Fibroblast of villous mesenchyme (primary cell): ENCODE measurements at places on chromosomes 2 and 18. TPM values are rescaled to one million over a fixed set of nuclear protein-coding genes. Genes with fewer than 3 reads are reported as not detected.

DNA sequence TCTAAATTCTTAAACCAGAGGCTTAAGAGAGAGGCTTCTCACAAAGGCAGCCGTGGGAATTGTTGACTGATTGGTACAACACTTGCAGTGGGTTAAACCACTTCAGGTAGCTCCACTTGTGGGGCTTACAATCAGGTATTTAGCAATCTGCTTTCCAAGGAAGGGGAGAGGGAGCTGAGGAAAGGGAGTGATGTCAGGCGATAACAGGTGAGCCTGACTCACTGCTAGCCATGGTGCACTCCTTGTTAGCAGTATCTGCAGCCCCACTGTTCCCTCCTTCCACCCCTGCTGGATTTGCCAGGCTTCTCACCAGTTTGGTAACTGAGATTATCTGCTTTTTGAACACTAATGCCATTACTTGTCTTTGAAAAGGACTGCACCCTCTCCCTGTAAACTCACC is 1056.7 kb upstream of the FANCL start:
- DNase-seq: no peak

GRCh38 chr2:127012868-127013267 is 94.1 kb downstream of the BIN1 start:
- DNase-seq: no peak

Gene ABCG8
- not detected in 2 replicates for total RNA-seq

Gene GPAT2
- 1.9 and 3.5 TPM in 2 replicates for total RNA-seq

Gene SCN3A
- total RNA-seq: under 0.01 TPM in 1 of 2 replicates, not detected in the other

Gene C2orf92
- 2.6 and 6.0 TPM in 2 replicates for total RNA-seq

Gene TUBB8B
- total RNA-seq: 0.32 and 0.43 TPM in 2 replicates
